ENCODE measurements at places on chromosomes 5 and 9. TPM values are rescaled to one million over a fixed set of nuclear protein-coding genes. Genes with fewer than 3 reads are reported as not detected.

Gene SLC6A7
- not detected for total RNA-seq

DNA sequence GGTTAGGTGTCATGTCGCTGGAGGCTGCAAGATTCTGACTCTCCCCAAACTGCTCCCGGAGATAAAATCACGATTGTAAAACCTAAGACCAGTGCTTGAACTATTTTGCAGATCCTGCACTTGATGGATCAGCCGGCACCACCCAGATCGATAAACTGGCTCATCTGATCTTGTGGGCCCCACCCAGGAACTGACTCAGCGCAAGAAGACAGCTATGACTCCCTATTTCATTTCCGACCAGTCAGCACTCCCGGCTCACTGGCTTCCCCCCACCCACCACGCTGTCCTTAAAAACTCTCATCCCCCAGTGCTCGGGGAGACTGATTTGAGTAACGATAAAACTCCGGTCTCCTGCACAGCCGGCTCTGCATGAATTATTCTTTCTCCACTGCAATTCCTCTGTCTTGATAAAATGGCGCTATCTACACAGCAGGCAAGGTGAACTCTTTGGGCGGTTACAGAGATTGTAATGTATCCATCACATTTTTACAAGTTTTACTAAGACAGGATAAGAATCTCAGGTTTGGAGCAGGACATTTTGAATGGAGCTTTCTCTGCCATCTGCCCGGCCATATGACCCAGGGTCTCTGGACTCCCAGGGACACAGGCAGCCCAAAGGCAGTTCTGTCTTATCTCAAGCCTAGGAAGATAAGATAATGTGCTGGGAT is 10.6 kb upstream of the PPP1R26 start:
- DNase-seq, result peak; percentile 44

GRCh38 chr5:138789771-138790242 is 36.6 kb downstream of the CTNNA1 start:
- DNase-seq, result no peak

- DNase-seq, result no peak
Measured at GRCh38 chr9:114825126-114825795, 19.4 kb upstream of the TNFSF15 start.

Gene YTHDC2
- 27.5 TPM for total RNA-seq

- no peak for DNase-seq
Measured at GRCh38 chr9:136940526-136941230, 3.9 kb downstream of the FBXW5 start.

Gene ESM1
- total RNA-seq, result not detected

Data from activated T-helper 1 cell treated with anti-CD3 and anti-CD28 coated beads, Interleukin-12 subunit alpha, Interleukin-12 subunit beta, Interleukin-2, Interleukin-4 antibody, amounts not matched to agents 30 ng/mL and 10 ng/mL and 1 ng/mL, durations not matched to agents 14 hours and 24 hours and 36 hours (primary cell).